NCI-H460 (cell line): ENCODE measurements at places on chromosomes 6 and 20. TPM values are rescaled to one million over a fixed set of nuclear protein-coding genes. Genes with fewer than 3 reads are reported as not detected.

- no peak for DNase-seq
Measured at GRCh38 chr6:144876689-144877088, 591.6 kb downstream of the UTRN start.

OR2B3 gene
- total RNA-seq = not detected in 2 replicates

- no peak for DNase-seq
Measured at GRCh38 chr6:33592595-33593413, 12.7 kb upstream of the BAK1 start.

GRCh38 chr6:95321126-95321525 lies 256.2 kb upstream of the MANEA start:
- DNase-seq = no peak

- DNase-seq = no peak
Measured at GRCh38 chr6:87784051-87784450, 82.0 kb upstream of the AKIRIN2 start.

DNA sequence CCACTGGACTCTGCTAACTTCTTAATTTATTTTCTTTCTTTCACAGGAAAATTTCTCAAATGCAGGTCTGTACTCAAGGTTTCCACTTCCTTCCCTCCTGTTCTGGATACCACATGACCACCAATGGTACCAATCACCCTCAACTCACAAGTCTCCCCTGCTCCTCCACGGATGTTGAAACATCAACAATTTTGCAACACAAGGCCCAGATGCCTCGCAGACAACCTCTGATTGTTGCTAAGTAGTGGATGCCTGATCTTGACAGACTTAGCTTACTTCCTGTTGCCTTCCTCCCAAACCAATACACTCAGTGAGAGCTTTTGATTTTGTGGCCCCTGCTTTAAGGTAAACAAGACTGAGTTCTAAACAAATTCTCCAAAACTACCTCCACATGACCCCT lies 146.6 kb downstream of the FRK start:
- DNase-seq = no peak

RTN4IP1 gene
- total RNA-seq = 9.9 and 14.8 TPM in 2 replicates

- no peak for DNase-seq
Measured at GRCh38 chr20:3887876-3888620, 1.1 kb upstream of the PANK2 start.

DNA sequence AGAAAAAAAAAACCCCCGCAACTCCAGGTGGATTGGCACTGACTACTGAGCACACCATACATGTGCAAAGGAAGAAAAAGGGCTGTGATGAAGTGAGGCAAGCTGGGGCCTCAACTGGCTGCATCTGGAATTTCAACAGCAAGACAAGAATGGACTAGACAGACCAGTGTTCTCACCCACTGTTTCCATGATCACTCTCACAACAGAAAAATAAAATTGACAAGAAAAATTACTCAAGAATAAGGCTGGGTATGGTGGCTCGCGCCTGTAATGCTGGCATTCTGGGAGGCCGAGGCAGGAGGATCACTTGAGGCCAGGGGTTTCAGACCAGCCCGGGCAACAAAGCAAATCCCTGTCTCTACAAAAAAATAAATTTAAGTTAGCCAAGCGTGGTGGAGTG lies 18.8 kb downstream of the ZNF217 start:
- DNase-seq = no peak

GRCh38 chr6:139533573-139534471 lies 159.4 kb upstream of the CITED2 start:
- no peak for DNase-seq

FABP7 gene
- not detected in 2 replicates for total RNA-seq

- DNase-seq = no peak
Measured at GRCh38 chr6:95879856-95880255, 135.9 kb upstream of the FUT9 start.

GRCh38 chr20:50230871-50231560 lies 40.4 kb downstream of the CEBPB start:
- DNase-seq = no peak

- DNase-seq = no peak
Measured at GRCh38 chr20:49701241-49701790, 12.4 kb downstream of the B4GALT5 start.

- no peak for DNase-seq
Measured at GRCh38 chr6:110093981-110094380, 85.5 kb downstream of the WASF1 start.

PROCR gene
- 165 and 178 TPM in 2 replicates for total RNA-seq

- no peak for DNase-seq
Measured at GRCh38 chr6:47203266-47203937, 106.3 kb downstream of the TNFRSF21 start.

GRCh38 chr20:62409931-62410745 lies 3.1 kb upstream of the CABLES2 start:
- DNase-seq = peak; percentile 26

- DNase-seq = no peak
Measured at GRCh38 chr20:51511861-51512619, 30.5 kb downstream of the NFATC2 start.

- DNase-seq = peak; percentile 40
Measured at GRCh38 chr6:73704260-73704659, 8.3 kb downstream of the CD109 start.

DNA sequence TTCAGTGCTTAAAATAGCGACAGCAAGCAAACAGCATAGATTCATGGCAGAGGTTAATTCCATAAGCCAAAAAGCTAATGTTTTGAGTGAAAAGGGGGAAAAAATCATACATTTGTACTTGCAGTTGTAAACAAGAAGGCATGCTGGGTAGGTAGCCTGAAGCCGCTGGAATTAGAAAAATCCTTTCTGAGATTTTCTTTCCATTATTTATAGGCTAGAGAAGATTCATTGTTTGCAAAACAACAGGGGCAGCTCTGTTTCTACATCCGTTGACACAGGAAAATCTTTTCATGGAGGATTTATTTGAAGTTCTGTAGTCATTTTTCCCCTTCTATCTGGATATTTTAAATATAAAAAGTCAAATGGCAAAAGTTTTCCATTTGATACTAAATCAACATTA lies 843.9 kb downstream of the QKI start:
- DNase-seq = no peak

SPACA1 gene
- not detected in 2 replicates for total RNA-seq

CMTR1 gene
- total RNA-seq = 20.4 and 21.1 TPM in 2 replicates

GRCh38 chr6:156955494-156956183 lies 178.5 kb downstream of the ARID1B start:
- no peak for DNase-seq

TXLNB gene
- total RNA-seq = not detected in 2 replicates

OPN5 gene
- total RNA-seq = not detected in 2 replicates

DNA sequence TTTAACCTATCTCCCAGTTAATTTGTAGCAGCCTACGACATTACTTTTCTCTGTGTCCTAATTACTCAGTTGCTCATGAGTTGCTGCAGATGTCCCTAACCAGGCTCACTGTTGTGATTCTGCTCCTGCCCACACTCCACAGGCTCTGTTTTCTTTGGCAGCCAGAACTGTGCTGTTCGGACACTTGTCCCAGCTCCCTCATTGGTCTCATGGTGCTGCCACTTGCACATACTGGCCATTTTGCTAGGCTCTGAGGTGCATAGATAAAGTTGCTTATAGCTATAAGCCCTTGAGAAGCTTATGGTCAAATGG lies 55.0 kb downstream of the NOX3 start:
- no peak for DNase-seq
